ENCODE measurements at places on chromosomes 1 and 21.

DNA sequence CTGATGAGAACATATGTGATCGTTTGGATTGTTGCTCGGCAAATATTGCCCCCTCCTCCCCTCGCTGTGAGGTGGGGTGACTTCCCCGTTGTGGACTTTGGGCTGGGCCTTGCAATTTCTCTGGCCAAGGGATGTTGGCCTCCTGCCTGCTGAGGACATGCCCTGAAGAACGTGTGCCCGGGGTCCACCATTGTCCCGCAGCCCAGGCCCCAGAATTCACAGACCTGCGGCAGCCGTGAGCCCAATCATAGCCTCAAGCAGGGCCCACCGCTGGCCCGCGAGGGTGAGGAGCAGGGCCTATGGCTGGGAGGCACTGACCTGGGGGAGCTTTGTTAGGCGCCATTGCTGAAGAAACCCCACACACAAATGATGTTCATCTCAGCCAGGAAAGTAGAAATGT is 58.3 kb upstream of the ACTRT2 start:
- DNase-seq = no peak

DNA sequence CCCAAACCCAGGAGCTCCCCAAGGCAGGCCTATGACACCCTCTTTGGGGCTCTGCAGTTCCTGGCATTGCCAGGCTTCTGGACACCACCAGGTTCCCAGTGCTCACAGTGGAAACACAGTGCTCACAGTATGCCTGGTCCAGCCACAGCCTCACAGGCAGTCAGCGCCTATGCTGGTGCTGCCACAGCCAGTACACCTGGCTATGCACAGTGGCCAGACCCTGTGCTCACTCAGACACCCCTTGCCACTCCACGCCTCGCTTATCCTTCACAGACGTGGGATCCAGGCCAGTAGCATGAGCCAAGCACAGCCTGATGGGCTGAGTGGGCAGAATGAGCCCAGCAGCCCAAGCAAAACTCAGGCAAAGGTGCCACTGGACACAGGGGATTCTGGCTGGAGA is 579.2 kb upstream of the ADGRL2 start:
- no peak for DNase-seq

GRCh38 chr1:162633081-162633762 is 958 bp downstream of the DDR2 start:
- no peak for DNase-seq

GRCh38 chr1:85576266-85576641 is 4.3 kb upstream of the CCN1 start:
- no peak for DNase-seq

- DNase-seq = no peak
These were observed 2.1 kb downstream of the KIF26B start for GRCh38 chr1:245156736-245157505.

GRCh38 chr1:229280921-229281320 is 10.0 kb downstream of the RAB4A start:
- no peak for DNase-seq

GRCh38 chr1:160085686-160086455 is 4.5 kb downstream of the KCNJ9 start:
- peak; percentile 83 for DNase-seq

DNA sequence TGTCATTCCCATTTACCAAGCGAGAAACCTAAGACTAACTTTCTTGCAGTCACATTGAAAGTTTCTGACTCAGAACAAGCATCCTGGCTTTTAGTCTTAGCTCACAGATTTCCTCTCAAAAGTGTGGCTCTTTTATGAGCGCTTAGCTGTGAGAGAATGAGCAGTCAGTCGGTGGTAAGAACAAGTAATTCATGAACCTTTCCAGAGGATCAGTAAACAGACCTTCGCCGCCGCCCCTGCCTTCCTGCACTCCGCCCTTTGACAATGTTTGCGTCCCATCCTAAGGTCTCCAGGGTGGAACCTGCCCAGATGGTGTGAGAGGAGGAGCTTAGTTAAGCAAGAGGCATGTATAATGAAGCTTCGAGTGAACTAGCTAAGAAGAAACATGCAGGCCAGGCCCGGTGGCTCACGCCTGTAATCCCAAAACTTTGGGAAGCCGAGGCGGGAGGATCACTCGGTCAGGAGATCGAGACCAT is 142.4 kb downstream of the GLUL start:
- DNase-seq = no peak

DNA sequence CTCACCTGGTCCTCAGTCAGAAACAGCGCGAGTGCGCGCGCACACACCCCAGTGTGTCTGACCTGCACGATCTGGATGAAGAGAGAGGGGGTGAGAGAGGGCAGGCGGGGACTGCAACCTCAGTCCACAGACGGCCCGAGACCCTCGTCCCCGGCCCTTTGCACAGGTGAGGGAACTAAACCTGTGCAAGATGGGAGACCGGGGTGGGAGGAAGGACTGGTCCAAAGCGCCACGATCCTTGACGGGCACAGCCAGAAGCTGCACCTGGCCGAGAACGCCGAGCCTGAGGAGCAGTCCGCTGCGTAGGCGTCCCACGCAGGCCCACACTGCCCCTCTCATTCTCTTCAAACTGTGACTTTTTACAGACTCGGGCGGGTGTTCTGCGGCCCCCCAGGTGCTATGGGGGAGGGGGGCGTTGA is 519 bp upstream of the IQCC start:
- no peak for DNase-seq

DNA sequence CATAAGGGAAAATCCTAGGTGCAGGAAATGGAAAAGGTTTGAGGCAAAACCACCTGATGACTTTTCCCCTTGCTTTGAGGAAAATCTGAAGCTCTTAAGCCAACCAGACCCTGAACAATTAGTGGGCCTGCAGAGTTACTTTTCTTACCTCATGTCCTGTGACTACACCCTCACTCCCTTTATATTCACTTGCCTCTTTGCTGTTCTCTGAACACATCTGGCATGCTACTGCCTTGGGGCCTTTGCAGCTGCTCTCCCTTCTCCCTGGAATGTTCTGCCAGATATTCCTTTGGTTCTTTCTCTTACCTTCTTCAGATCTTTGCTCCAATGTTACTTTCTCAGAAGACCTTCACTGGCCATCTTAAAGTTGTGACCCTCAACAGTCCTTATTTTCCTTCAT is 21.8 kb downstream of the RPTN start:
- no peak for DNase-seq

DNA sequence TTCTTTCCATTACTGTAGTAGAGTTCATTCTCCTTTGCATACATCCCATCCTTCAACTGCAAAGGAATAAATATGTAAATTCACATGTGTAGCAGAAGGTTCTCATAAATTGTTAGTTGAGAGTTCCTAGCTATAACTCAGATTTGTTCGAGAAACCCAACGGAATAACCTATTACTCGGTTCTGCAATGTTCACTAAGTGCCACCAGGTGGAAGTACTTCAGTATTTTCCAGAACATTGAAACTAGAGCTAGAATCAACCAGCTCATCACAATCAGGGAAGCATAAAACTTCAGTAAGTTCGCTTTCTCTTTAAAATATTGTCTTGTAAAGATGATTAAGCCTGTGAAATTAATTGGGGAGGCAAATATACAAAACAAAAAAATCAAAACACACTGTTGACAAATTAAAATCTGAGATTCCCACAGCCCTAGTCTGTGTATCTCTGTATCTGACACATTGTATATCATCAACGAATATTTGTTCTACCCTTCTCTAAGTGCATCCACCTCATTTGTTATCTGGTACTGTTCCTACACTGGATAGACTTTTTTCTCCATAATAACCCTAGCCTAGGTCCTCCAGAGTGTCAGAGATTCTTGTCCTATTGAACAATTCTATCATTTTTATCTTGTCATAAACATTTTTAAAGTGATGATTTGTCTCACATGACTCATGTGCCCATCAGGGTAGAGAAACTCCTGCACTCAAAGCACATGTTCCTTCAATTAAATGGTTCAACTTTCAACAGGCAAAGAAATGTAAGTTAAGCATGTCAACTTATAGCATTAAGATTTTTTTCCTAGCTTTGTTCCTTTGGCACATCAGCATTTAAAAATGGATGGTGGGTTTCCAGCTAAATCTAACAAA is 31.9 kb downstream of the MROH9 start:
- DNase-seq = no peak

- no peak for DNase-seq
These were observed 102.7 kb downstream of the HIVEP3 start for GRCh38 chr1:41816061-41816460.

- no peak for DNase-seq
These were observed 19.0 kb downstream of the CYB5RL start for GRCh38 chr1:54180701-54181360.

GRCh38 chr1:247212012-247212411 is 40.2 kb upstream of the ZNF124 start:
- DNase-seq = no peak

GRCh38 chr1:2411801-2412394 is 466 bp downstream of the PEX10 start:
- DNase-seq = peak; percentile 54

DNA sequence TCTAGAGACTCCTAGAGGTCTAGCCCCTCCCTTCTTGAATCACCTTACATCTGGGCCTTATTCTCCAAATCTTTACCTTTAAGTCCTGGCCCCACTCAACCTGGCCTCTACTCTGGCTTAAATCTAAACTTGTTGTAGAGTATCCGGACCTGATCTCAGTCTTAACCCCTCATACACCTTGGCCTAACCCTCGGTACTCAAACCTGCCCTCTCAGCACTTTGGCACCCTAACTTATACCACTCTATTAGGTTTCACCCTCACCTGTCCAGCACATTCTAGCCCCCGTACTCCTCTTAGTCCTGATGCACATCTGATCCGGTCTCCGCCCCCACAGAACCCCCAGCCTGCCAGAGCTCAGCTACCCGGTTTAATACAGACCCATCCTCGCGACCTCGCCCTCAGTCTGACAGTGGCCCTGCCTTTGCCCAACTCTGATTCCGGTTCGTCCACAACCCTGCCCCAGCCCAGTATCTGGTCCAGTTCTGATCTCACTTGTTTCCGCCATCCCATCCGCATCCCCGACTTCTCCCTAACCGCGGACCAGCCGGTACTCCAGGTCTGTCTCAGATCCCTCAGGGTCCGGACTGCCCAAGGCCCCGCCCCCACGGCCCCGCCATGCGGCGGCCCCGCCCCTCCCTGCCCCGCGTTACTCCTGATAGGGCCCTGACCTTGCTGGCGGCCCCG is 1.5 kb downstream of the TRIM62 start:
- DNase-seq = no peak

- DNase-seq = peak; percentile 66
These were observed 127.4 kb upstream of the DPYD start for GRCh38 chr1:98048244-98048643.

GRCh38 chr1:153343040-153343681 is 5.5 kb downstream of the PGLYRP4 start:
- peak; percentile 5 for DNase-seq

- no peak for DNase-seq
These were observed 41.7 kb downstream of the PSMG1 start for GRCh38 chr21:39141502-39141901.

DNA sequence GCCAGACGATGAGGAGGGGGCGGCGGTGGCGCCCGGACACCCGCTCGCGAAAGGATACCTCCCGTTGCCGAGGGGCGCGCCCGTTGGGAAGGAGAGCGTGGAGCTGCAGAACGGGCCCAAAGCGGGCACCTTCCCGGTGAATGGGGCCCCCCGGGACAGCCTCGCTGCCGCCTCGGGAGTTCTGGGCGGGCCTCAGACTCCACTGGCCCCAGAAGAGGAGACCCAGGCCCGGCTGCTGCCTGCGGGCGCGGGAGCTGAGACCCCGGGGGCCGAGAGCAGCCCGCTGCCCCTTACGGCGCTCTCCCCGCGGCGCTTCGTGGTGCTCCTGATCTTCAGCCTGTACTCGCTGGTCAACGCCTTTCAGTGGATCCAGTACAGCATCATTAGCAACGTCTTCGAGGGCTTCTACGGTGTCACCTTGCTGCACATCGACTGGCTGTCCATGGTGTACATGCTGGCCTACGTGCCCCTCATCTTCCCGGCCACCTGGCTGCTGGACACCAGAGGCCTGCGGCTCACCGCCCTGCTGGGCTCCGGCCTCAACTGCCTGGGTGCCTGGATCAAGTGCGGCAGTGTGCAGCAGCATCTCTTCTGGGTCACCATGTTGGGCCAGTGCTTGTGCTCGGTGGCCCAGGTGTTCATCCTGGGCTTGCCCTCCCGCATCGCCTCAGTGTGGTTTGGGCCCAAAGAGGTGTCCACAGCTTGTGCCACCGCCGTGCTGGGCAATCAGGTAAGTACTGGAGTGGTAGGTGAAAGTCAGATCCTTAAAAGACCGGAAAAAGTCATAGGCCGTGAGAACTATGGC is 588 bp downstream of the FLVCR1 start:
- no peak for DNase-seq

DNA sequence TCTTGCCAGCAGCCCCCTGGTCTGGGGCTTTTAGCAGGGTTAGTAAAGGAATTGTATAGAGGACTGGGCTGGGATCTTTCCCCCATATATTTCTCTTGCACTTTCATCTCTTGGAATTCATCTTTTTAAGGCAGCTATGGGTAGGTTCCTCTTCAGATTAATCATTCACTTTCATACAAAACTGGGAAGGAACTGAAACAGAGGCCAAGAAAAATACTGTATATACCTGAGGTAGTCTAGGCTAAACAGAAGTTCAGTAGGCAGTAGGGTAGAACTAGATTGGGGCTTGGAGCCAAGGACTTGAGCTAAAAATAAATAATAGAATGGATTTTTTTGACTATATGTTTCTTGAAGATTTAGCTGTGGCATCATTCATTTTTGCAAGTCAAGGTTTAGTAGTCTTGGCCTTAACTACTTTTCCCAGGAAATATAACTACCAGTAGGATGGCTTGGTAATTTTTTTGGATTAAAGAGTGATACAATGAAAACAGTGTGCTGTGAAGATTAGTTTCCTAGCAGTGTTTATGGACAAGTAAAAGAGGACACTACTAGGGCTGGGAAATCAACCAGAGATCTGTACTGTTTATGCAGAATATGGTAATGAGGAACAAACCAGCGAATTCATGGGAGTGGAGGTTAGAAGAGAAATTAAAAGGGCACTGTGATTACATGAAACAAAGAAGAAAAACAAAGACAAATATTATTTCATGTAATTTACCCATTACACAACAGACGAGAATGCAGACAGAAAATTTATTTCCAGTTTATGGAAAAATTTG is 50.9 kb upstream of the PTGS2 start:
- DNase-seq = no peak

- no peak for DNase-seq
These were observed 181.1 kb downstream of the PBX1 start for GRCh38 chr1:164740000-164740526.

- no peak for DNase-seq
These were observed 121.7 kb downstream of the ZZZ3 start for GRCh38 chr1:77560741-77561140.

- DNase-seq = no peak
These were observed 69.1 kb upstream of the POU3F1 start for GRCh38 chr1:38115682-38116202.

GRCh38 chr1:12518931-12519692 is 98.9 kb downstream of the DHRS3 start:
- no peak for DNase-seq

DNA sequence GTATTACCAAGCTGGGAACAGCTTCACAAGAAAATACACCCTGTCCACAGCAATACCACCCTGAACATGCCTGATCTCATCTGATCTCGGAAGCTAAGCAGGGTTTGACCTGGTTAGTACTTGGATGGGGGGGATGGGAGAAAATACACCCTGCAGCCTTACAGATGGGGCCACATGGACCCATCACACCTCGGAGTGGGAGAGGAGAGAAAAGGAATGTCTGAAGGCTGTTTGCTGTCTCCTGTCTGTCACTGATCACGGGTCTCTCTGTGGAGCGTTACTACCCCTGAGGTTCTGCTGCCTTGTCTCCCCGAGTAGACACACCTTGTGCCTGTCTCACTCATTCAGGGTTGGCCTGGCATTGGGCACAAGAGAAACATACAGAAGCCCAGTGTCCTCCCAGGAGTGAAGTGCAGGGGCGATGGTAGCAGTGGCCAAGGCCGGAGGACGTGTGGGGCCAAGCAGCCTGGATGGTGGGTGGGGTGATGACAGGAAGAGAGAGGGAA is 48.0 kb downstream of the TEX35 start:
- no peak for DNase-seq
